ENCODE measurements at places on chromosomes 1 and 21. TPM values are rescaled to one million over a fixed set of nuclear protein-coding genes. Genes with fewer than 3 reads are reported as not detected.
A peak's percentile ranks its signal among the peaks of the same experiment; 100 is the strongest.

DNA sequence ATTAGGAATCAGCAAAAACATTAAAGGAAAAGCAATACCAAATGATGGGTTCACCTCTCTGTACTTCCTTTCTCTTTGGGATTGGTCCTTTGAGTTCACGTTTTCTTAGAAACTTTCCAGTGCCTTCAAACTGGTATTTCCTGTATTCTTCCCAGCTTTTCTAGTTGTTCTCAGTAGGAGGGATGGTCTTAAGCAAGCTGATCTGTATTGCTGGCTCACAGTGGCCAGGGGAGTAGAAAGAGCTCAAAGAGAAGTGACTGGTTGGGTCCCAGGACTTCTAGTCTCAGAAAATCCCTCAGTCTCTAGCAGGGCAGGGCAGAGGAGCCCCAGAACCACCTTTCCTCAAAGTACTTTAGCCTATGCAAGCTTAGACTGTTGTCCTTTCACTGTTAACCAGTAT, 10.1 kb upstream of the USP24 start:
- H3K27ac ChIP-seq, result no peak overlapping the region
- H3K36me3 ChIP-seq, result no peaks in the 10 kb centered on the region
- H3K4me3 ChIP-seq, result no peak overlapping the region
- no peak for DNase-seq

GRCh38 chr1:201982623-201983379, at the start of gene RNPEP:
Gene RNPEP (plus strand): TSS chr1:201982648. CDS start chr1:201982667, 19 bp downstream.
- H3K36me3 ChIP-seq, result no peaks in the 10 kb centered on the region
- H3K4me3 ChIP-seq, result peak within 1 kb of the TSS; percentile 99
- no peaks in the 10 kb centered on the region for H3K27me3 ChIP-seq
- H3K4me1 ChIP-seq, result peaks cover 11% of the 10 kb centered on the region
- DNase-seq, result no peak
- peak within 1 kb of the TSS; percentile 84 for H3K27ac ChIP-seq

- H3K27me3 ChIP-seq, result no peaks in the 10 kb centered on the region
- no peak overlapping the region for H3K27ac ChIP-seq
- no peak overlapping the region for H3K4me3 ChIP-seq
- DNase-seq, result no peak
These were observed 3.2 kb downstream of the HAO2 start for GRCh38 chr1:119371815-119372214.

- no peaks in the 10 kb centered on the region for H3K36me3 ChIP-seq
- H3K27ac ChIP-seq, result no peak overlapping the region
- H3K27me3 ChIP-seq, result no peaks in the 10 kb centered on the region
- no peaks in the 10 kb centered on the region for H3K4me1 ChIP-seq
- no peak overlapping the region for H3K4me3 ChIP-seq
- no peak for DNase-seq
These were observed 228.4 kb upstream of the NRIP1 start for GRCh38 chr21:15293240-15293639.

ZNF648 gene
- total RNA-seq, result not detected
